Mesendoderm (in vitro differentiated cells): ENCODE measurements at places on chromosomes 1 and 21.

DNA sequence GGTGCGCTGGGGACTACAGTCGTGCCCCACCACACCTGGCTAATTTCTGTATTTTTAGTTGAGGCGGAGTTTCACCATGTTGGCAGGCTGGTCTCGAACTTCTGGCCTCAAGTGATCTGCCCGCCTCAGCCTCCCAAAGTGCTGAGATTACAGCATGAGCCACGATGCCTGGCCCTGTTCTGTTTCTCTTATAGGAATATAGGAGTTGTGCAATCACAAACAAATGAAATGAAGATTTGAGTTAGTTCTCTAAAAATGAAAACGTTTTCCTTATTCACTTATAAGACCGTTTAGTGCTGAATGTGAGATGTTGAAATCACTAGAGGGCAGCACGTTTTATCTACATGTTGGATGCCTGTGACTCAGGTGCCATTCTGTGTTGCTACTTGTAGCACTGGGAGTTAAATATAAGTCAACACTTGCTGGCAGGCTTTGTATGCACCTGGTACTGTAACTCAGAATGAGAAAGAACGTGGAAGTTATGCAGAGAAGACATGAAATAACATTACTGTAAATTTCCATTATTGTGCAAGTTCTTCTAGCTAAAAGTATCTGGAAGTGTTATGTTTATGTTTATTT is 45.8 kb downstream of the MIGA1 start:
- no peaks in the 10 kb centered on the region for H3K4me1 ChIP-seq
- H3K36me3 ChIP-seq: no peaks in the 10 kb centered on the region
- DNase-seq: peak; percentile 72
- no peak overlapping the region for H3K27ac ChIP-seq
- no peaks in the 10 kb centered on the region for H3K27me3 ChIP-seq

- no peak for DNase-seq
- peaks cover 2% of the 10 kb centered on the region for H3K4me1 ChIP-seq
- H3K27ac ChIP-seq: no peak overlapping the region
- H3K36me3 ChIP-seq: no peaks in the 10 kb centered on the region
These were observed 7.2 kb downstream of the GALNT2 start for GRCh38 chr1:230074270-230074669.

DNA sequence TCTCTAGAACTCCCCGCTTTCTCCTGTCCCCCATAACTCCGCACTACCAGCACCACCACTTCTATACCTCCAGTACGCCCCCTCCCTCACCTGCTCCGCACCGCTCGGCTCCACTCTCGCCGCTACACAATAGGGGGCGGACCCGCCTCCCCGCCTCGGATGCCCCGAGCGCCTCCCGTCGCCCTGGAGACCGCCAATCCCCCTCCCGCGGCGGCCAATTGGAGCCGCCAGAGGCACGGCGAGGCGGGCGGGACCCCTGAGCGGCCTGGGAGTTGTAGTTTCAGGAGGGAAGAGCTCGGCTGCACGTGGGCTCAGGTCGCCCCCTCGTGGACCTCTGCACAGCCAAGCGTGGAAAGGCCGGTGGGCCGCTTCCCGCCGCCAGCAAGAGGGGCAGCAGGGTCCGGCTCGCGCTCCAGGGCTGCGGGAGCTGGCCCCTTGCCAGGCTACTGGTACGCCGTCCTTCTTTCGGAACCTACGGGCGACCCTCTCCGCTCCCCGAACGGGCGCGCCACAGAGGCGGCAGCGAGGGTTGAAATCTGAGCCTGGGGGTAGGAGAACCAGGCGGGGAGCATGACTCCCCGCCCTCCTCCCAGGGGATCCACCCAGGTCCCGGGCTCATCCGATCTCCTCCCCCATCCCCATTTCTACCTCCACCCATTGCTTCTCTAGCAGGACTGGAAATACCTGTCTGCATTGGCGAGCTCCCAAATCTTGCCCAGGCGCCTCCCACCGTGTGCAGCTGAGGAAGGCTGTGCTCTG is at the start of gene IGSF9:
TSS of gene IGSF9 (minus strand) at position 131 of the 759 bp plus-strand sequence. CDS start 2,159 bp downstream, outside the sequence.
- H3K27me3 ChIP-seq: no peaks in the 10 kb centered on the region
- peak within 1 kb of the TSS; percentile 54 for H3K4me3 ChIP-seq
- H3K4me1 ChIP-seq: peaks cover 6% of the 10 kb centered on the region

- H3K4me1 ChIP-seq: peaks cover 8% of the 10 kb centered on the region
- DNase-seq: no peak
- H3K27ac ChIP-seq: no peak overlapping the region
- no peaks in the 10 kb centered on the region for H3K36me3 ChIP-seq
- no peak overlapping the region for H3K4me3 ChIP-seq
- no peaks in the 10 kb centered on the region for H3K27me3 ChIP-seq
These were observed 7.3 kb downstream of the SH3BGRL3 start for GRCh38 chr1:26287033-26287711.

DNA sequence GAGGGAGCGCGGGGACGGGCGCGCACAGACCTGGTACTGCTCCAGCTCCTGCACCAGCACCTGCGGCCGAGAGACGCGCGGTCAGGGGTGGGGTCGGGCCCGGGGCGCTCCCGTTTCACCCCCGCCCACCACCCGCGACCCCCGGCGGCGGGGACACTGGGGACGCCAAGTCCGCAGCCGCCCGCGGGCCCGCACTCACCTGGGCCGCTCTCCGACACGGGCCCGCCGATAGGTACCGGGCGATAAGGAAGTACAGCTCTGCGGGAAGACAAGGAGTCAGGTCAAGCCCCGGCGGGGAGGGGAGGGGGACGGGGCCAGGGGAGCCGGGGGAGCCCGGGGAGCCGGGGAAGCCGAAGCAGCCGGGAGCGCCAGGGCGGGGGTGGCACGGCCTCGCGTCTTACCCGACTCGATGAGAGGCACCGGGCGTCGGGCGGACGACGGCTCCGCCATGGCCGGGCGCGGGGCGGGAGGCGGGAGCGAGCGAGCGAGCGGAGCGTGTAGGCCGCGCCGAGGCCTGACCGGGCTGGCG is 326 bp downstream of the BRWD1 start:
- peak overlapping the region; percentile 78 for H3K4me3 ChIP-seq
- H3K27me3 ChIP-seq: no peaks in the 10 kb centered on the region
- DNase-seq: no peak
- H3K36me3 ChIP-seq: no peaks in the 10 kb centered on the region
- H3K4me1 ChIP-seq: peaks cover 4% of the 10 kb centered on the region

DNA sequence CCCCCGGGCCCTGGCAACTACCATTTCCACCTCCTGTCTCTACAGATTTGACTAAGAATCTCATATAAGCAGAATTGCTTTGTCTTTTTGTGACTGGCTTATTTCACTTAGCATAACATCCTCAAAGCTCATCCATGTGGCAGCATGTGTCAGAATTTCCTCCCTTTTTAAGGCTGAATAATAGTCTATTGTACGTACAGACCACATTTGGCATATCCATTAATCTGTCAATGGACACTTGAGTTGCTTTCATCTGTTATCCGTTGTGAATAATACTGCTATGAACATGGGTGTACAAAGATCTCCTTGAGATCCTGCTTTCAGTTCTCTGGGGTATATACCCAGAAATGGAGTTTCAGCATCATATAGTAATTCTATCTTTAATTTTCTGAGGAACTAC is 24.0 kb downstream of the SPATA21 start:
- no peaks in the 10 kb centered on the region for H3K36me3 ChIP-seq
- no peak overlapping the region for H3K27ac ChIP-seq
- DNase-seq: no peak
- H3K4me3 ChIP-seq: no peak overlapping the region
- no peaks in the 10 kb centered on the region for H3K27me3 ChIP-seq

- no peaks in the 10 kb centered on the region for H3K27me3 ChIP-seq
- DNase-seq: no peak
- H3K36me3 ChIP-seq: no peaks in the 10 kb centered on the region
These were observed 21.4 kb upstream of the LSM10 start for GRCh38 chr1:36419140-36419539.

GRCh38 chr1:214044438-214045214 is 56.9 kb downstream of the PROX1 start:
- H3K4me1 ChIP-seq: no peaks in the 10 kb centered on the region
- DNase-seq: peak; percentile 35
- H3K27me3 ChIP-seq: no peaks in the 10 kb centered on the region
- no peaks in the 10 kb centered on the region for H3K36me3 ChIP-seq

DNA sequence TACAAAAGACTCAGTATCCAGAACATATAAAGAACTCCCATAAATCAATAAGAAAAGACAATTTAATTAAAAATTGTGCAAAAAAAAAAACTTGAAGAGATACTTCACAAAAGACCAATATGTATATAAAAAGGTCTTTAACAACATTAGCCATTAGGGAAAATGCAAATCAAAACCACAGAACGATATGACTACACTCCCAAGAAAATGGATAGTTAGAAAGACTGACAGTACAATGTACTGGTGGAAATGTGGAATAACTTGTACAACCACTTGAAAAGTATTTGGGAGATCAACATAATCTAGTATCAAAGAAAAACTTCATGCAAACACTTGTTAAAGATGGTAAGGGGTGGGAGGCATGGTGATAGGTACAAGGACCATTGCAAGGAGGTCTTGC is 3.9 kb upstream of the CLCA1 start:
- H3K27ac ChIP-seq: no peak overlapping the region
- no peak for DNase-seq
- H3K4me1 ChIP-seq: no peaks in the 10 kb centered on the region
- no peak overlapping the region for H3K4me3 ChIP-seq
- no peaks in the 10 kb centered on the region for H3K27me3 ChIP-seq
- H3K36me3 ChIP-seq: no peaks in the 10 kb centered on the region

GRCh38 chr1:199995096-199995685 is 32.3 kb upstream of the NR5A2 start:
- no peak for DNase-seq
- H3K27ac ChIP-seq: no peak overlapping the region
- no peaks in the 10 kb centered on the region for H3K36me3 ChIP-seq

GRCh38 chr21:43912910-43913309 is 47.9 kb downstream of the AGPAT3 start:
- H3K36me3 ChIP-seq: no peaks in the 10 kb centered on the region
- DNase-seq: no peak
- no peaks in the 10 kb centered on the region for H3K27me3 ChIP-seq
- H3K27ac ChIP-seq: no peak overlapping the region

DNA sequence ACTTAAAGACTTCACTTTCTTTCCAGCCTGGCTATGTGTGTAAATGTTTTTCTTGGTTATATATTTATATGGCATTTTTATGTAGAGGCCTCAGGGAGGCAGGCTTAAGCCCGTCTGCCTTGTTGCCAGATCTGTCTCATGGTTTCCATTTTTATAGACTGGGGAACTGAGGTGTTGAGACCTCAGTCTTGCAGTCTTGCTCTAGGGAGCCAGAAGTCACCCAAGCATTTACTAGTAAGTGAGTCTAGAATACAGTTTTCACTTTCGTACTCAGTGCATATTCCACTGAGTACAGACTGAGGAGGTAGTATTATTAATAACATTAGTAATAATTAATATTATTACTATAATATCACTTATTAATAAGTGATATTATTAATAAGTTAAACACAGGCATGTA is 161.4 kb downstream of the UCK2 start:
- H3K27ac ChIP-seq: no peak overlapping the region
- no peak overlapping the region for H3K4me3 ChIP-seq
- no peak for DNase-seq
- no peaks in the 10 kb centered on the region for H3K36me3 ChIP-seq

- H3K27ac ChIP-seq: peak overlapping the region; percentile 99
- peak overlapping the region; percentile 68 for H3K4me3 ChIP-seq
- peaks cover 27% of the 10 kb centered on the region for H3K4me1 ChIP-seq
- peak; percentile 48 for DNase-seq
These were observed 456 bp downstream of the PTPN14 start for GRCh38 chr1:214550857-214551435.

GRCh38 chr1:84939151-84939550 is 46.1 kb upstream of the LPAR3 start:
- no peaks in the 10 kb centered on the region for H3K36me3 ChIP-seq
- no peak overlapping the region for H3K27ac ChIP-seq
- no peaks in the 10 kb centered on the region for H3K4me1 ChIP-seq
- DNase-seq: no peak
- no peaks in the 10 kb centered on the region for H3K27me3 ChIP-seq
- H3K4me3 ChIP-seq: no peak overlapping the region

DNA sequence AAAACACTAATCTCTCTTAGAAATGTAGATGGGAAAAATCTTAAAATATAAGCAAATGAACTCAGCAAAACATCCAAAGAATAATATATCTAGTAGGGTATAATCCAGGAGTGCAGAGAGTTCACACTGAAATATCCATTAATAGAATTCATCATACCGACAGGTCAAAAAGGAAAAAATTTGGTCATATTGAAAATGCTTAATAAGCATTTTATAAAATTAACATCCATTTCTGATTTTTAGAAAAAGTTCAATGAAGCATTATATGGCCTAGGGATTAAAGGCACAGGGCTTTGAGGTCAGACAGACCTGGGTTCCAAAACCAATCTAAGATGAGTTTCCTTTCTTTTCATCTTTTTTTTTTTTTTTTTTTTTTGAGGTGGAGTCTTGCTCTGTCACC is 16.4 kb downstream of the EPHA10 start:
- no peak overlapping the region for H3K27ac ChIP-seq
- no peak overlapping the region for H3K4me3 ChIP-seq
- no peaks in the 10 kb centered on the region for H3K36me3 ChIP-seq
- no peak for DNase-seq
- no peaks in the 10 kb centered on the region for H3K4me1 ChIP-seq
- peaks cover 16% of the 10 kb centered on the region for H3K27me3 ChIP-seq

DNA sequence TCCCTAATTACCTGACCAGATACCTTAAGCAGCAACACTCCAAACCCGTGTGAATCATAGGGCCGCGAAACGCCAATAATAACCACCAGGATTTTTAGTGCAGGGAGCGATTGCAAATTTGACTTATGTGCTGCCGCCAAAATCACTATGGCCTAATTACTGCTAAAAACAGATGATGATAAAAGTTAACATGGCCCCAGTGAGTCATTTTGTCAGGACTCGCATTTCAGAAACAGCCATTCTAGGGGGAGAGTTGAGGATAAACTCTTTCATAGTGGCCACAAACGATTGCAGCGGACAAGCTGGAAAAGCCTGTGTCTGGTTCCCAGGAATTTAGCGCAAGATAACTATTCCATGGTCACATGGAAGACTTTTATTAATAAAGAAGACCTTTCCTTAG is 103.4 kb downstream of the HLX start:
- no peaks in the 10 kb centered on the region for H3K27me3 ChIP-seq
- no peaks in the 10 kb centered on the region for H3K4me1 ChIP-seq
- DNase-seq: no peak
- no peak overlapping the region for H3K4me3 ChIP-seq
- H3K36me3 ChIP-seq: no peaks in the 10 kb centered on the region

- no peaks in the 10 kb centered on the region for H3K27me3 ChIP-seq
- no peak overlapping the region for H3K27ac ChIP-seq
- H3K36me3 ChIP-seq: peaks cover 1% of the 10 kb centered on the region
- H3K4me3 ChIP-seq: no peak overlapping the region
- H3K4me1 ChIP-seq: peaks cover 1% of the 10 kb centered on the region
These were observed 90.4 kb downstream of the INTS7 start for GRCh38 chr1:211944733-211945500.
